Left ventricle myocardium superior (tissue), 1 donor: ENCODE measurements at places on chromosomes 6 and 20.
A peak's percentile ranks its signal among the peaks of the same experiment; 100 is the strongest.

GRCh38 chr6:85136310-85136709 is 313.6 kb upstream of the NT5E start:
- DNase-seq = no peak

- DNase-seq = no peak
Observed at GRCh38 chr6:147297663-147298316, 93.6 kb downstream of the STXBP5 start.

GRCh38 chr6:154251116-154251515 is 105.5 kb downstream of the IPCEF1 start:
- no peak for DNase-seq

DNA sequence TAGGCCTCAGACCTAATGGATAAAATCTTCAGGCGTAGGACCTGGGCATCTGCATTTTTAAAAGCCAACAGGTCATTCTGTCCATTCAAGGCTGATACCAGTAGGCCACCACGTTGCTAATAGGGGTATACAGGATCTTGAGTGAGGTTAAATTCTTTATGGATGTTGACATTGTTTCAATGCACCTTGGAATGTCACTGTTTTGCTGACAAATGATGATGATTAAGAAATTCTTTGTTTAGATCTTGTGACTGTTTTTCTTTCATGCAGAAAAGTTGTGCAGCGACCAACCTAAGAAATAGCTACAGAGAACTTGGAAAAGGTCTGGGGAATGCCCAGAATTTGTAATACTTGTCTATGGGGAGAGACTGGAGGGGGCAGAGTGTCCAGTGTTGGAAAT is 101.1 kb upstream of the CLDN20 start:
- no peak for DNase-seq

- DNase-seq = no peak
Observed at GRCh38 chr6:77017537-77017936, 445.8 kb downstream of the HTR1B start.

GRCh38 chr20:59103573-59103972 is 60.0 kb upstream of the ZNF831 start:
- DNase-seq = no peak

GRCh38 chr6:80579391-80580023 is 473.0 kb downstream of the BCKDHB start:
- DNase-seq = no peak

DNA sequence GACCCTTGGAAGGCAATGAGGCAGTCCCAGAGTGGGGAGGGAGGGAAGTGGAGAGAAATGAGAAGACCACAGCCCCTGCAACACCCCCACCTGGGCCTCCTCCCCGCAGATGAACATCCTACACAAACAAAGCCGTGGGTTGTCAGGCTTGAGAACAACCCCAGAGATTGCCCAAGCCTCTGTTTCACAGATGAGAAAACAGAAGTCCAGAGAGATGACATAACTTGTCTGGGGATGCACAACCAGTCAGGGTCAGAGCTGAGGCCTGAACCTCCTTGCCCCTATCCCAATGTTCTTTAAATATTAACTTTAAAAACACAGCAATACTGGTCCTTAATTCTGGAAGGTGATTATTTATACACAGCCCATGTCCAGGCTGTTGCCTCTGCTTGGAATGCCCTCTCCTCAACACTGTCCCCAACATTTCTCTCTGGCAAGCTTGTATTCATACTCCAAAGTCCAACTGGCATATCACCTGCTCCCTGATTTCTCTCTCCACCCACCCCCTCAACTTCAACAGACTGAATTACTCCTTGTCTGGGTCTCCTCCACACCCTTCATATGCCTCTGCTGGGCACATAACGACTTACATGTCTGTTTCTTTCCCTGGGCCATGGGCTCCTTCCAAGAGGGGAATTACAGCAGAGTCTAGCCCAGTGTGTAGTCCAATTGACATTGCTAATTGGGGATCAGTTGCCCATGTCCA is 135.5 kb upstream of the LRFN2 start:
- no peak for DNase-seq

- no peak for DNase-seq
Observed at GRCh38 chr6:43347444-43347843, 22.0 kb downstream of the ZNF318 start.

DNA sequence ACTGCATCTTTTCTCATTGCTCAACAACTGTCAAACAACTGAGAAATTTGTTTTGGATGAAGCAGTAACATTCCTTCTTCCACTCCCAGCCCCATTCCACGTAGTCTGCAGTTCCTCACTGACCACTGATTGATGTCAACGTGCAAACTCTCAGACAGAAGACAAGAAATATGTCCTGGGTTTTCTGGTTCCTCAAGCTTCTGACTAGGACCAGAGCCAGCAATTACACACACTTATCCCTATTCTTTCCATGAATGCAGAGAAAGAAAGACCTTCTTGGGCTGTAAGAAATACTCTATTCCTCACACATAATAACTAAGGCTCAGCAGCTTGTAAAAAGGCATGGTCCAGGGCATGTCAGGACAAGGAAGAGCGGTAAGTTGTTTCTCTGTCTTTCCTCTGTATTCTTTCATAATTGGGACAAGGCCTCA is 790.1 kb upstream of the SLC35B3 start:
- DNase-seq = no peak

- no peak for DNase-seq
Observed at GRCh38 chr20:57970856-57971255, 257.6 kb downstream of the ANKRD60 start.

DNA sequence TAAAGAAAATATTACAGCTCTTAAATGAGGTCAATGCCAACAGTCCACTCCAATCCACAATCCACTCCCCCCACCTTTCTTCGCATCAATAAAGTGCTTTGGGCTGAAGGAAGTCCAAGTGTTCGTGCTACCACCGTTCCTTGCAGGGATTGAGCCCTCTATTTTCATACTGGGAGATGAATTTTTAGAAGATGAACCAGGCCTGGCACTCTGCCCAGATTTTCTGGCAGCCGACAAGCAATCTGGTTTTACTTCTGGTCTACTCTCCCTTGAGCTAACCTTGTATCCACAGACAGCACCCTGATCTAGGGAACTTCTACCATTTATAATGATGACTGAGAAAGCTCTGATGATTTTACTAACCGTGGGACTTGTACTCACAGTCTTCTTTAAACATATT is 72.3 kb downstream of the BTBD9 start:
- peak; percentile 83 for DNase-seq

- DNase-seq = no peak
Observed at GRCh38 chr6:157361886-157362285, 19.1 kb upstream of the ZDHHC14 start.

- DNase-seq = peak; percentile 43
Observed at GRCh38 chr20:34300809-34301586, 2.2 kb downstream of the AHCY start.
